CMK (cell line): ENCODE measurements at places on chromosomes 5 and 9.

GRCh38 chr9:127580879-127581475, 31.1 kb upstream of the STXBP1 start:
- DNase-seq, result no peak

GRCh38 chr5:133147411-133147810, 95.6 kb downstream of the HSPA4 start:
- no peak for DNase-seq

DNA sequence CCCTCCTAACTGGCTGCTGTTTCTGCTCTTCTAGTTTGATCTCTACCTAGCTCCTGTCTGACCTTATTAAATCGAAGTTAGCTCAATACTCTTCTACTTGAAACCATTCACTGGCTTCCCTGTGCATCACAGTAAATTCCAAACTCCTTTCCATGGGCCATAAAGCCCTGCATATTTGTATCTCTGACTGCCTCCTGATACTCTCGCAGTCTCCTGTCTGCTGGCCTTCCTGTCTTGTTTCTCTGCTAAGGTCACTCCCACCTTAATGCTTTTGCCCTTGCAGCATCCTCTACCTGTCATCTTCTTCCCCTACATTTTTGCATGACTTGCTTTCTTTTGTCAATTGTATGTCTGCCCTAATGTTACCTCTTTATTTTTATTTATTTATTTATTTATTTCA, 44.8 kb downstream of the SNCAIP start:
- DNase-seq, result no peak

GRCh38 chr5:110045158-110045557, 355.4 kb downstream of the MAN2A1 start:
- DNase-seq, result no peak

DNA sequence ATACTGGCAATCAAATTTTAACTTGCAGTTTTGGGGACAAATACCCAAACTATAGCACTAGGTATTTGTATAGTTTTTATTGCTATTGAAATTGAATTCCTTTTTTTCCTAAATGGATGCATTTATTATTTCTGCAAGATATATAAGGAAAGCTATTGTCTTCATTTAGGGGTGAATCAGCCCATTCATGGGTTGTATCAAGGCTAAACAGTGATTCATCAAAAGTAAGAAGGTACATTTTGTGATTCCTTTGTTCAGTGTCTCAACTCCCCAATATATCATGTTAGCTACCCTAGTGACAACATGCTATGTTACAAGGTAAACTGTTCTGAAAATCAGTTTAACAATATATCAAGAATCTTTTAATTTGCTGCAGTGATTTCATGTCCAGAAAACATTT, 185.7 kb downstream of the PLK2 start:
- no peak for DNase-seq

- DNase-seq, result no peak
These were observed 6.3 kb downstream of the MRPL36 start for GRCh38 chr5:1793301-1793740.

DNA sequence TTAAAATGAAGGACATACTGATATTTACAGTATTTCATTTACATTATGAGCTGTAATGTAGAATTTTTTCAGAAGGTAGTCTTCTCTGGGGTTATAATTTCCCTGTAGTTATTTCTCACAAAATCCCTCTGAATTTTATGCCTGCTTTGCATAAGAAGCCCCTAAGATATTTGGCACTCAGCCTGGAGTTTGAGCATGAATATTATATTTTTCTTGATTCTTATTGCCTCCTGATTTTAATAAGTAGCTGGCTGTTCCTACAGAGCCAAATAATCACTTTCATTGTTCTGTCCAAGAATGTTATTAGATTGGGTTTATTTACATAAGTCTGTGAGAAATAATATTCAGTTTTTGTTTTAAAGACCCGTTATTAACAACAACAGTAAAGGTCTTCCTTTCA, 195.0 kb downstream of the FER start:
- no peak for DNase-seq

DNA sequence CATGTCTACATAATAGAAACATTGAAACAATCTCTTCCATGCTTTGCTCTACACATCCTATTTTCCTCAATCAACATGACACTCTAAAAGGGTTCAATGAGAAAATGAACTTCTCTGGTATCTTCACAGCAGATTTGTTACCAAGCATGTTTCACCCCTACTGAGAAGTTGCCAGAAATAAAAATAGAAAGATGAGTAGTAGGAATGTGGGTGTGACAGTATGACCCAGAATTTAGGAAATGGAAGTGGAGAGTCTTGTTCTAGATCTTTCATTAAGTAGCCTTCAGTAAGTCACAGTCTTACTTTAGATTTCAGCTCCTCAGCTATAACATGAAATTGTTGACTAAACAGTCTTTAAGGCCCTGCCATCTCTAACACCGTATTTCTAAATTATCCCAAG, 581.8 kb downstream of the EFNA5 start:
- no peak for DNase-seq

DNA sequence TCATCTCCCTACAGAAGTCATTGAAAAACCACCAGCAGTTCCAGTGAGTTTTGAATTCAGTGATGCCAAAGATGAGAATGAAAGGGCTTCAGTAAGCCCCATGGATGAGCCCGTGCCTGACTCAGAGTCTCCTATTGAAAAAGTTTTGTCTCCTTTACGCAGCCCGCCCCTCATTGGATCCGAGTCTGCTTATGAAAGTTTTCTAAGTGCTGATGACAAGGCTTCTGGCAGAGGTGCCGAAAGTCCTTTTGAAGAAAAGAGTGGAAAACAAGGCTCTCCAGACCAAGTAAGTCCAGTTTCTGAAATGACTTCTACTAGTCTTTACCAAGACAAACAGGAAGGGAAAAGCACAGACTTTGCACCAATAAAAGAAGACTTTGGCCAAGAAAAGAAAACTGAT, 90.1 kb downstream of the MAP1B start:
- no peak for DNase-seq

DNA sequence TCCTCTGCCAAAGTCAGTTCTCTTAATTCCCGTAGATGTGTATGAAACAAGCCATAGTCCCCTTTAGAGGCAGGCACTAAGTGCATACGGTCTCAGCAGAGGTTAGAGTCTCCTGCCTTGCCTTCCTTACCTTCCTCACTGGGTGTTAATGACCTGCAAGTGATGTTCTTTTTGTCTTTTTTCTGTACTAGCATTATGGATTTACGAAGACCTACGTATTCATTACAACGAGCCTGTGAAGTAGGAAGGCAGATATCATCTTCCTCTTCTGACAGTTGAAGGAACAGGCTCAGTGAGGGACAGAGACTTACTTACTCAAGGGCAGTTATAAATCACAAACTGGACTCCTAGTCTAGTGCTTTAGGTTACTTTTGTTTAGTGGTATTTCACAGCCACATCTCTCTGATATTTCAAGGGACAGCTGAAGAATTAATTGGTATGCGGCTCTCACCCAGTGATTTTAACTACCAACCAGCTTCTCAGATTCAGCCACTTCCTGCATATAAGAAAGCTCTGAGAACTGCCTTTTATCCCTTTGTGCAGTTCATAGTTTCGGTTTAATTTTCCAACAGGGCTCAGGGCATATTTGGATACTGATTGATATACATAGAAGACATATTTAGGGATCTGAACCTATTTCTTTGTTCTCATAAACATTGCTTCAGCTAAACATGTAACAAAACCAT, 85.1 kb upstream of the CKMT2 start:
- no peak for DNase-seq

GRCh38 chr9:106843371-106843770, 19.6 kb upstream of the ZNF462 start:
- DNase-seq, result no peak

DNA sequence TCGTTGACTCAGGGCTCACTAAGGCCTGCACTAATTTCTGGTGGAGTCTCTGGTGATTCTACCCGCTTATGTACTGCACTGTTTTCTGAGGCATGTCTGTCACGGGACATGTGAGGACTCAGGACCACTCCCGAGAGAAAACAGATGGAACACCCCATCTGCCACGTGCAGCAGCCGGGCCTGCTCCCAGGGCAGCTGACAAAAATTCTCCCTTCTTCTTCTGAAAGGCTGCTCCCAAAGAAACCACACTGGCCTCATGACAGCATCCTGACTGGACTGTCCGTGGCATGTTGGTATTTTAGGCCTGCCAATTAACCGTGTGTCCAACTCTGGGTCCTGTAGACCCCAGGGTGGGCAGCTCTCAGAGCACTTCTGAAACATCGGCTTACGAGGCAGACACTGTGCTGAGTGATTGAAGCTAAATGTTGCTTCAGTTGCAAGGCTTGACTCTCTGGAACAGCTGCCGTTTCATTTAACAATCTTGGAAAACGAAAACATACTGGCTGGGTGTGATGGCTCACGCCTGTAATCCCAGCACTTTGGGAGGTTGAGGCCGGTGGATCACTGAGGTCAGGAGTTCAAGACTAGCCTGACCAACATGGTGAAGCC, 39.0 kb downstream of the FAM240B start:
- no peak for DNase-seq

DNA sequence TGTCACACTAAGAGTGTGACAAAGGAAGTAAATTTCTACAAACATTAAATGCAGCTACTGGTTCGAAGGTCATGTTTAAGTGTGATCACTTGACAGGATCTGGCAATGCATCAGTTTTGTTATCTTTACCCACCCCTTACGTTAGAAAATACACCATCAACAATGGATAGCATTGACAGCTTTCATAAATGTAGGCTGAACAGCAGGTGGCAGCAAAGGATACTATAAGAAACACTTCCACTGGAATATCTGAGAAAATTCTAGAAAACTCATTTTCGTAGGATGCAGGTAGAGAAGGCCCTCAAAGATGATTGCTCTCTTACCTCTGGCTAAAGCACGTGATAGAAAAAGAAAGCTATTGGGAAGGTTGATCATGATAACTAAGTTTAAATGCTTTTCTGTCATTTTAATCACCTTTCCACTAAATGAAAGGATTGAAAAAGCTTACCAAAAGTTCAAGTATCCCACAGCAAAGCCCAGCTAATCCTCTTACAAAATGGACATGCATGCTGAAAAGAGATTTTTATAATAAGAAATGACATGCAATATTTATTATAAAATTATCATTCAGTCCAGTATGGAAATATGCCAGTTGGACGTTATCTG, 292.5 kb downstream of the PARP8 start:
- no peak for DNase-seq

- no peak for DNase-seq
These were observed 12.9 kb downstream of the TLE4 start for GRCh38 chr9:79584655-79584982.

DNA sequence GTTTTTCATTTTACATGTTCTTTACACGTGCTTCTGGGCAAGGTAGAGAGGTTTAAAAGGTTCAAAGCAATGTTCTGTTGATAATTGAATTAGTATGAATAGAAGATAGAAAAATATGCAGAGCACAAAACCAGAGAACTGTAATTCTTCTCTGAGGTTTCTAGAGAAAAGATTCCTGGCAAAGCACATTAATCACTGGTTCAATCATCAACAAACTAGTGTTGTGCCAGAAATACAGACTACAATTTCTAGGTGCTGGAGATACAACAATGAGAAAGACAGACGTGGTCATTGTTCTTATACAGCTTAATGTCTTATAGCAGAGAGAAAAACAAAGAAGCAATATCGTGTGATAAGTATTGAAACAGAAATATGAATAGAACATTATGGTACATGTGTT, 25.5 kb downstream of the MEGF9 start:
- DNase-seq, result no peak

DNA sequence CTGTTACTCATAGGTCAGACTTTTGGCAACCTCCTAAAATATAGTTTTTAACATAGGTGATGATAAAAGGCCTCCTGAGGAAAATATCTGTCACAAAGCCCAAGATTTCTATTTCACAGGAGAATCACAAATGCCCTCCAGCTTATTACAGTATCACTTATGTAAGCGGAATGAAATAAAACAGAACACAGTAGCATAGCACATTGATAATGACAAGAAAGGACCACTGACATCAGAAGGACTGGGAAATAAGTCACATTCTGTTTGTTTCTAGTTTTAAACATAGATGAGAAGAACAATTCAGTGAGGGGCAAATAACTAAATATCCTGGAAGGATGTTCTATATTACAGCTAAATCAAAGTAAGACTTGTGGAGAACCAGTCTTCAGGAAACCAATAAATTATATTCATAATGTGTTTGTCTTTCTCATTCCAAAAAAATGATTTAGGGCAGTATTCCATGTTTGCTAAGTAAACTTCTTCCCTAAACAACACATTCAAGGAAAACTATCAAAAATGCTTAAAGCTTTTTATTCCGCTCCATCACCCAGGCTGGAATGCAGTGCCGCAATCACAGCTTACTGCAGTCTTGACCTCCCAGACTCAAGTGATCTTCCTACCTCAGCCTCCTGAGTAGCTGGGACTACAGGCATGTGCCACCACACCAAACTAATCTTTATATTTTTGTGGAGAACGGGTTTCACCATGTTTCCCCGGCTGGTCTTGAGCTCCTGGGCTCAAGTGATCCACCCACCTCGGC, 20.8 kb upstream of the CTNNAL1 start:
- DNase-seq, result no peak

DNA sequence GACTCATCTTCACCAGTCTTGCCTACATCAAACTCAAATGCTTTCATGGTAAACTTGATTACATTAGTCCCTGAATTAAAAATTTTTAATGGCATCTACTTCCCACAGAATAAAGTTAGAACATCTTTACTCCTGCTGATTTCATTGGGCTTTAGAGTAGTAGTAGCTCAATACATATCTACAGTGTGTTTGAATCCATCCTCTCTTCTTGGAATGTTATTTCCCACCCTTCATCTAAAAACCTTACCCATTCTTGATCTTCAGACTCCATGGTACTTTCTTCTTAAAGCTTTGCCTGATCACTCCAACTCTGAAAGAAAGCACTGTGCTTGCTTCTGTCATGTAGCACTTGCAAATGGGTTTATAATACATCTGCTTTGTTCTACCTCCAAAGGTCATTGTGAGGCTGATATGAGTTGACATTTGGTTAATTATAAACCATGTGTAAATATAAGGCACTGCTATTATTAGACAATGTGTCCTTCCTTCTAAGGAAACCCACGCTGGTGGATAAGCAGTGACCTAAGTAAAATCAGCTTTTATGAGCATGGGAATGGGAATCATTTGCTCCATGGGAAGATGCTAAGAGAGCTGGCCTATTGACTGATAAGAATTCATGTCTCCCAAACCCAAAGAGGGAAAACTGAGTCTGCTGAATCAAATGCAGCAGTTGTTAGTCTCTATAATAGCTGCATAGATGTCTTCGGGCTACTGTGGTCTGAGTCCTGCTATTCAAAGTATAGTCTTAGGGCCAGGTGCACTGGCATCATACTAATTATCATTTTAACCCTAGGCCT, 7.5 kb upstream of the PRLR start:
- DNase-seq, result no peak

- DNase-seq, result no peak
These were observed 169.2 kb downstream of the TTC39B start for GRCh38 chr9:15137658-15138356.

DNA sequence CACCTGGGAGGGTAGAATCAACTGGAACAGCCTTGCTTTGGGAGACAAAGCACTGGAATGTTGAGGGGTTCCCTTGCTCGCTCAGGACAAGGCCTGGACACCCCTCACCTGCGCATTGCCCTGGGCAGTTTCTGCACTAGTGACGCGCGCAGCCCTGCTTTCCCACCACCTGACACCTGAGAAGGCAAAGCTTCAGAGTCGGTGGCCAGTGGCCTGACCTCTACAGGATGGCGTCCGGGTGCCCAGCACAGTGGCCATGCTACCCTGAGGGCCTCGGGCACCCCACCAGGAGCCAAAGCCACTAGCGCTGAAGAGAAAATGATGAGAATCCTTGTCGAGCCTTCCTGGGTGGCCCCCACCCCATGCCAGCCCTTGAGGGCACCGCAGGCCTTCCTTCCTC, 161.3 kb downstream of the OLFM1 start:
- no peak for DNase-seq

- no peak for DNase-seq
These were observed 2.4 kb upstream of the C9orf50 start for GRCh38 chr9:129623331-129623730.
